Kidney capillary endothelial cell (primary cell): ENCODE measurements at places on chromosomes 3 and 15.

DNA sequence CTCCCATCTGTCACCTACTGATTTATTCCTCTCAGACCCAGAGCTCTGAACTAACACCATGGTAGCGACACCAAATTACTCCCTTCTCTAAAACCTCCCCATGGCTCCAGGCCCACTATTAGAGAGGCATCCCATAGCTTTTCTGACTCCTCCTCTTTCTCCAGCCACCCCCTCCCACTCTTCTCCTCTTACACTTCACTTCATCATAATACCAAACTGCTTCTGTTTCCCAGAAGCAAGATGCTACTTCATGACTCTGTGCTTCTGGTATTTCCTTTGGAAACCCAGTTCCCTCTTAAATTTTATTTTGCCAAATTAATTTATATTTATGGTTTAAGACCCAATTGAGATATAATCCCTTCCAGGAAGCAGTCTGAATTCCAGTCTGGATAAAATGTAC is 465.1 kb upstream of the PDZRN3 start:
- no peak for DNase-seq

DNA sequence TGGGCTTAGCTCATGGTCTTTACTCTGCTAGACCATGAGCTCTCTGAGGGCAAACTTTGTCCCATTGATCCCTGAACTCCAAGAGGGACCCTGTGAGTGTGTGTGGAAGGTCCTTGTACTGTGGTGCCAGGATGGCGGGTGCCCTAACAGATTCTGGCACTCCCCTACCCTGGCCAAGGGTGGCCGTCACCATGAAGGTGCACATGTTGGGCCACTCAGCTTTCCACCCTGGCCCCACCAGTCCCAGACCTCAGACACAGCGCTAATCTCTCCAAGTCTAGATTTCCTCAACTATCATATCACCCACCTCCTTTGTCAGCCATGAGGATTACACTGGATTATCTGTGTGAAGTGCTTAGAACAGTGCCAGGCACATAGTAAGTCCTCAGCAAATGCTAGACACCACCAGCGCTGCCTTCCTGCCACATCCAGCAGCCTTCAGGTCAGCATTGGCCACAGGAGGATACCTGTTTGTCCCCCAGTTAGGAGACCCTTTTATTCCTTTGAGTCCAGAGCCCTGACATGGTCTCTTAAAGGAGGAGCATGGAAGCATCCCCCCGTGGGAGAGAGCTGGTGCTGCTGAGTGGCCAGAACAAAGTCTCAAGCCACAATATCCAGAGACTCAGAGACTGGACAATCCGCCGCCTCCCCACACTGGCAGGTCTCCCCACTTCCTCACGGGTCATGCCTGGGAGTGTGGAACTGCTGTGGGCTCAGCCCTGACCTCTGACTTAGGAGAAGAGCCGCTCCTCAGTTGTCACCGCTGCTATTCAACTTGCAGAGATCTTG is 44.5 kb upstream of the SLCO2A1 start:
- no peak for DNase-seq

GRCh38 chr15:39584662-39585388 is 3.9 kb downstream of the THBS1 start:
- DNase-seq: no peak

DNA sequence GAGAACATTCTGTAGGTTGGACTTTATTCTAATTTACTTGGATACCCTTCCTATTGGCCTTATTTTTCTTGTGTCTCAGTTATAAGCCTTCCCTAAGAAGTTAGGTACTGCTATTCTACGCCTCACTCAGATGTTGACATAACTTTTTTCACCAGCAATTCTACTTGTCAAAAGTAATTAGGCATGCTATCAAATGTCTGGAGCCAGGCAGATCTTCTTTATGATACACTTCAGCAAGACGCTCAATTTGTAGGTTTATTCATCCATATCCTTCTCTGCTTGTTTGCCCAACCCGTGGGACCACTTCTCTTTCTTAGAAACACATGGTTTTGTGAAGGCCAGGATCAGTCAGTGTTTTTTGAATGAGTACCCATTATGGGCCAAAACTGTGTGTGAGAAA is 36.2 kb upstream of the COL8A1 start:
- no peak for DNase-seq

- DNase-seq: no peak
Observed at GRCh38 chr15:67369359-67369998, 114.9 kb downstream of the IQCH start.

- peak; percentile 62 for DNase-seq
Observed at GRCh38 chr3:12155828-12156227, 2.9 kb downstream of the TIMP4 start.

GRCh38 chr3:63325386-63325785 is 47.3 kb downstream of the SYNPR start:
- no peak for DNase-seq

DNA sequence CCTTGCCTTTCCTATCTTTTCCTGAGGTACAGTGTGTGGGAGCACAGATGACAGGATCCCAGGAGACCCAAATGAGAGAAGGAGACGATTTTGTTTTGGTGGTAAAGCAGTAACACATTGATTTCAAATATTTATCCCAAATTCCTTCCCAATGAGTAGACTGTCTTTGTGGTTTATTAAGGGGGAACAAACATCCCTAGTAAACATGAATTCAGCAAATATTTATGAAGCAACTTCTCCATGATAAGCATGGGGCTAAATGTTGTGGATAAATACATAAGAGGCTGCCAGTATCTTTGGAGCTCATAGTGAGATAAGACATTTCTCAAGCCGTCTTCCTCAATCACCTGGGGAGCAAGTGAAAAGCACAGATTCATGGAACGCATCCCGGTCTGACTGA is 460.8 kb upstream of the CFAP20DC start:
- no peak for DNase-seq

DNA sequence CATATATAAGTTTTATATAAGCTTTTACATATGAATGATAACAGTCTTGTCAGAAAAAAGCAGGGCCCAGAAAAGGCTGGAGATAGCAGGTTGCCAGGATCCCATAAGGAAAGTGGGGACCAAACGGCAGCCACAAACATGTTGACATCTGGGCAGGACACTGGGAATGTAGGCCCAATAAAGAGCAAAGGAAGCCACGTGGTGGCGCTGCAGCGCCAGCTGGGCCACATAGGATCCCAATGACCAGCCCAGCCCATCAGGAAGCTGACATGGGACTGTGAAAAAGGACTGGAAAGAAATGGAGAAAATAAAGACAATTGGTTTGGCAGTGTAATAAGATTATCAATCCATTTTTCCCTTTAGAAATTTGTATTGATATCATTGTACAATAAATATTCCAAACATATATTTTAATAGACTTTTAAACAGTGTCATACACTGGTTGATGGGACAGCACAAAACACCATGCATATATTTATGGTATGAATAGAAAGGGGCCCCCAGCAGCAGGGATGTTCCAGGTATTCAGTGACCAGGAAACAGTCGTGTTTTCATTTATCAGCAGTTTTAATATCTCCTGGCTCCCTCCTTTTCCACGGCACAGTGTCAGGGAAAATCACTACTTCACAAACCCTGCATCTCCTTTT is 89.0 kb upstream of the STRIT1 start:
- peak; percentile 54 for DNase-seq

DNA sequence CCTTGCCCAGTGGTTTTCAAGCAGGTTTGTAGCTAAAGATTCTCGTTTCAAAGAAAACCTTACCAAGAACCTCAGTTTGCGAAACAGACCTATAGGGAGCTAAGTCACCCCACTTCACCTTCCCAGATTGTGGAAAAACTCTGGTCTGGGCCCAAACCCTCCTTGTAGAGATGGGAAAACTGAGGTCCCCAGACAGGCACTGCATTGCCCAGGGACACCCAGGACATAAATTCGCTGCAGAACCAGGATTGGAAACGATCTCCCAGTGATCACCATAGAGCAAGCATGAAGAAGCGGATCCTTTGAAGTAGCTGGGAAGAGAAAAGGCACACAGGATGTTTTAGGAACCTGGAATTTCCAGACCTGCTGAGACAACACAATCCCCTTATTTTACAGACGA is 85.6 kb upstream of the PIAS1 start:
- DNase-seq: no peak

- no peak for DNase-seq
Observed at GRCh38 chr3:97736928-97737327, 27.6 kb upstream of the ARL6 start.

GRCh38 chr3:5197470-5198312 is 10.2 kb downstream of the EDEM1 start:
- no peak for DNase-seq

- DNase-seq: no peak
Observed at GRCh38 chr3:38950581-38950980, 101.2 kb downstream of the SCN11A start.

- DNase-seq: no peak
Observed at GRCh38 chr3:194223951-194224350, 88.0 kb downstream of the HES1 start.

DNA sequence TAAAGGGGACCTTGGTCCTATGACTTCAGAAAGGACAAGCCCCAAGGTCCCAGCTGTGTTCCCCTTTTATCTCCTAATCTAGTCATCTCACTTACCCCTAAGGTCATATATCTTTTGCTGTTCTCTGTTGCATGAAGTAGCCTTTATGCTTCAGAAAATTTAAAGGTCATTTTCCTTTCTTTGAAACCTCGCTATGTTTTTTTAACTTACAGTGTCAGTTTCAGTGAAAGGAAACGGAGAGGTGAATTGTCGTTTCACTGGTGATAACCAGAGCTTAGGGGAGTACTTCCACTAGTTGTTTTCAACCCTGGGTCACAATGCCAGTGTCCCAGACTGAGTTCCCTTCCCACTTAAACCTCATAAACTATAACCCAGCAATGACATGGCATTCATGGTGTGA is 357.4 kb downstream of the GAP43 start:
- no peak for DNase-seq

GRCh38 chr3:155102329-155102728 is 22.2 kb downstream of the MME start:
- DNase-seq: no peak

DNA sequence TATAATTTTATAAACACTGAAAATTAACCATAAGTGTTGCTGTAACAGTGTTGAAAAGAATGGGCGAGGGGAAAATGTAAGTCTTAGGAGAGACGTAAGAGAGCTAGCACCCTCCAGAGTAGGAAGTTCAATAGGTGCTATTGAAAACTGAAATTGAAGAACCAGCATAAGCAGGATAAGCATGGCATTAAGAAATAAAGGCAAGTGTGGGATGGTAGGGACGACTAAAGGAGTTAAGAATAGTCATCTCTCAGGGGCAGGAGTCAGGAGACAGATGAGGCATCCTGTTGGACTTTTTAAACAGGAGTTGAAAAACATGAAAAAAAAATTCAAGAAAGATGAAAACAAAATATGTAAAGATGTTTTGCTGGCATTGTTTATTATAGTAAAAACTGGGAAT is 43.5 kb downstream of the ABHD2 start:
- no peak for DNase-seq

- no peak for DNase-seq
Observed at GRCh38 chr15:44705986-44706385, 5.1 kb downstream of the PATL2 start.

DNA sequence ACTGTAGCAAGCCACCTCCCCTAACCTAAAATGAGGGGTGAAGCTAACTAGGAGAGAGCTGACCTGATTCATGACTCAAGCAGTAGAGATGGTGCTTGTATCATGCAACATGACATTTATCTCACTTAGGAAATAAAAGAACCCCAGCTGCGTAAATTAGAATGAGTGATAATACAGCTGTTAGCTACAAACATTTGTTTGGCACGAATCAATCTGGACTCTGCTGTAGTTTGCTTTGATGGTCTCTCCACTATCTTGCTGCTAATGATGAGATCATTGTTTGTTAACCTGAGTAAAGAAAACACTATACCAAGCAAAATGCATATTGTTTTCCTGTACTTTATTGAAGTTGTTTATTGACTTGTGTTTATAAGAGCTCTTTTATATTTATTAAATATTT is 92.6 kb downstream of the ALDH1A2 start:
- DNase-seq: no peak

- no peak for DNase-seq
Observed at GRCh38 chr3:175940881-175941280, 1081.7 kb downstream of the NAALADL2 start.

DNA sequence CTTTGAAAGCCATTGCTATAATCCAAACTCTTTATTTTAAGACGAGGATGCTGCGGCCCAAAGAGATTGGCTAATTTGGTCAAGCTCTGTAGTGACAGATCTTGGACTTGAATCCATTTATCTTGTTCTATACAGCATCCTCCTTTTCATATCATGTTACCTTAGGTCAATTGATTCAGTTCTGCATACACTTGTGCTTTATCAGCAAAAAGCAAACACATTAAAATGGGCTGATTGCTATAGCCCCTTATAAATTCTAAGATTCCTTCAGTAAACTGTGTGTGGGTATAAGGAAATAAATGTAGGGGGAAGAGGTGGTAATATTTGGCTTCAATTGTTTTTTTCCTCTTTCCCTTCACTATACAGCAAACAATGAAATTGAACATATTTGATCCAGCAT is 40.1 kb upstream of the NECTIN3 start:
- no peak for DNase-seq

GRCh38 chr15:101081900-101082299 is 162.7 kb downstream of the LRRK1 start:
- no peak for DNase-seq

DNA sequence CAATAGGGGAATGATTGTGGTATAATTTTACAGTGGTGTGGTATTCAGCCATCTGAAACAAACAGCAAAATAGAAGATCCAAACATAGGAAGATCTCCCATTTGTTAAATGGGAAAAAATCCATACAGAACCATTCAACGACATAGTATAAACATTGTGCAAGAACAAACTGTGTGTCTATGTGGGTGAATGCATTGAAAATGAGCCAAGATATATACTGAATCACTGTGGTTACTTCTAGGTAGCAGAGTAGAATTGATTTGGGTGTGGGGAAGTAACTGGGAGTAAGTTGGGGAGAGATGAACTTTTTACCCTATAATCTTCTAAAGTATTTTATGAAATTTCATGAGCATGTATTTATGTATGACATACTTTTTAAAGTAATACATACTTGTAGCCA is 123.1 kb upstream of the UMPS start:
- DNase-seq: no peak

DNA sequence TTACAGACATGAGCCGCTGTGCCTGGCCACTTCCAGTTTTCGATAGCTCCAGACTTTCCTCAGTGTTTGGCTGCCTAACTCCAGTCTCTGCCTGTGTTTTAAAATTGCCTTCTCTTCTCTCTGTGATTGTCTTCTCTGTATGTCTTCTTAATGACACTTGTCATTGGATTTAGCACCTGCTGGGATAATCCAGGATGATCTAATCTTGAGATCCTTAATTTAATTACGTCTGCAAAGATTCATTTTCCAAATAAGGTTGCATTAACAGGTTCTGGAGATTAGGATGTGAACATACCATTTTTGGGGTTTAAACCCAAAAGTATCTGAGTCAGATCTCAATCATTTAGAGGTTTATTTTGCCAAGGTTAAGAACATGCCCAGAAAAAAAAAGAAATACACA is 222.2 kb upstream of the PDZRN3 start:
- no peak for DNase-seq

DNA sequence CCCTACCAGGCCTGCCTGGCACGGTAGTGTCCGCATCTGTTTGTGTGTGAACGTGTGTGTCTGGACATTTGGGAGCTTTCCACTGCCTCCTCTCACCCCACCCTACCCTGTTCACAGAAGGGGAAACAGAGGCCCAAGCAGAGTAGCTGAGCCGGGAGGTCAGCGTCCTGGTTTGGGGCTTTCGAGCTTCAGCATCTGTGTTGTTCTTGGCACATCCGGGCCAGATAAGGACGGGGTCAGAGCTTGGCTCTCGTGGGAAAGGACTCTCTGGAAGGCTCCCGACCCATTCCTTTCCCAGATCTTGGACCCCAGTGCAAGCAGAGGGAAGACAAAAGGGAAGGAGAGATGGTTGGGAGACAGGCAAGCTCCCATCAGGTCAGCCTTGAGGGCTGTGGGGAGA is 6.3 kb upstream of the PTH1R start:
- DNase-seq: no peak

- DNase-seq: no peak
Observed at GRCh38 chr15:26848498-26848897, 18.4 kb upstream of the GABRA5 start.
